NCI-H1105 (cell line): ENCODE measurements at places on chromosomes 11 and 22.

DNA sequence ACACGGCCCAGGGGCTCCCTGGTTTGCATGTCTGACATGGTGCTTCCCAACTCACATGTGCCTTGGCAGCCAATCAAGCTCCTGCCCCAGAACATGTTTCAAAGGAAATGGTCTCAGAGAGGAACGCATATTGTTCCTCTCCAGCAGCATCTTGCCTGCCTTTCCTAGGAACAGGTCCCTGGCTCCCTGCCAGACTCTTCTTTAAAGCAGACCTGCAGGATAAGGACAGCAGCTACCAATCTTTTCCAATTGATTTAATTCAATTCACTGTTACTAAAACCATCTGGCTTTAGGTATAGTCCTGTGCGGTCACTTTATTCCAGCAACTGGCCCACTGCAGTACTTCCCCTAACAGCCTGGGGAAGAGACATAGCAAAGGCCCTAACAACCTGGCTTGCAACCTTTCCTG, 79.9 kb downstream of the AMBRA1 start:
- DNase-seq, result peak; percentile 89

DNA sequence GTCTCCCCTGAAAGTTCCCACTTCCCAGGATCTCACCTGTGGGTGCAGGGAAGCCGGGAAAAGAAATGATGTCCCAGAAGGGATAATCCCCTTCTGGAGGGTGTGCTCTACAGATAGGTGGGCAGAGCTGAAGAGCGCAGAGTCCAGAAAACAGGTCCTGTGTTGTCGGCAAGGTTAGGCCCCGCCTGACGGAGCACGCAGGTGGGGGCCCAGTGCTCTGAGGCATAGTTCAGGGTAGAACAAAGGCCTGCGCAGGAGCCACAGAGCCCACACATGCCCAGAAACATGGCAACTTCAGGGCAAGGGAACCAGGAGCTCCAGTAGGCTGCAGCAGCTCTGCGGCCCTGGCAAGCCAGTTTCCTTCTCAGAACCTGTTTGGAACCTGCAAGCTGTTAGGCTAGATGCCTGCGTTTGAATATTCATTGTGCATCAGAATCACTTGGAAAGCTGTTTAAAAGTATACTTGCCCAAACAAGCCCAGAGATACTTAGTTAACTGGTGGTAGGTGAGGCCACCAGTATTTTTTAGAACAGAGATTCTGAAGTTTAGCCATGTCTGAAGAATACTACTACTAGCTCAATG, 386.6 kb downstream of the BUD13 start:
- no peak for DNase-seq

DNA sequence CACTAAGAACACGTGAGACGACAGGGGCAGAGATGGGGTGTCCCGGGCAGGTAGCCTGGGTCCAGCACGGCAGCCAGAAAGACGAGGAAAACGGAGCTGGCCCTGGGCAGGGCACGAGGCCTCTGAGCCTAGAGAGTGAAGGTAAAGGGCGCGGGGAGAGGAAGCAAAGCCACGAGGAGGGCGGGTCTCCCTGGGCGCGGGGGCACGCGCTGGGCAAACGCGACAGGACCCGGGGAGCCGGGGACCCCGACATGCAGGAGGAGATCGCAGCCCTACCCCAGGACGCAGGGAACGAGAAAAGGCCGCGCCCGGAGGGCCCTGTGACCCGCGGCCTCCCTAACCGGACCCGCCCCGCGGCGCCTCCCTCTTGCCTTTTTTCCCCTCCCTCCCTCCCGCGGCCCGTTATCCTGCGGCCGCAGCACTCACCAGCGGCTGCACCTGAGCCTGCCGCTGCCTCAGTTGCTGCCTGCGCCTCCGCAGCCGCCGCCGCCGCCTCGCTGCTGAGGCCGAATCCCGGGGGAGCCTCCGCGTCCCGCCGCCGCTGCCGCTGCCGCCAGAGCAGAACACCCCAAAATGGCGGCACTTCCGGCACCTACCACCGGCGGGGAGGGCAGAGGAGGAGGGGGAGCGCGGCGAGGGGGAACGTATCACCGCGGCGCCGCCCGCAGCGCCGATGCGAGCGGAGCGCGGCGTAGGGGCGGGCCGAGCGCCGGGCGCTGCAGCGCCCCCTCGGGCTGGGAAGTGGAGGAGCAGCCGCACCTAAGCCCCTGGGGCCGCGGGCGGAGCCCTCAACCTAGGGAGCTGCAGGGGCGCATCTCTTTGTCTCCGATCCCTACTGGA, at the start of gene CELF1:
CELF1 (minus strand) TSS at position 567 of the 840 bp plus-strand sequence. CDS start 53,609 bp downstream, outside the sequence.
- peak; percentile 96 for DNase-seq

DNA sequence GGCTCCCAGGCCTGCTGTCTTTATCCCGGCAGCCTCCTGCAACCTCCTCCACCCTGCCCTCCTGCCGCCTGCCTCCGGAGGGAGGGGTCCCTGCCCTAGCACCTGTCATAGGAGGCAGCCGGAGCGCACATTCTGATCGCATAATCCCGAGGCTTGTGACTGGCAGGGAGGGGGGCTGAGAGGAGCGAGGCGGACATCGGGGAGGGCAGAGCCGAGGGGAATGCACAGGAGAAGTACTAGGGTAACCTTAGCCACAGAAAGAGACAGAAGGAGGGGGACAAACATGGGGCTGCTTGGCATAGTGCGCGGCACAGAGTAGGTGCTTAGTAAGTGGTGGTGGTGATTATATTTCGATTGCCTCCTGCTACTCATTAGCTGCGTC, 9.2 kb upstream of the ALX4 start:
- DNase-seq, result no peak

DNA sequence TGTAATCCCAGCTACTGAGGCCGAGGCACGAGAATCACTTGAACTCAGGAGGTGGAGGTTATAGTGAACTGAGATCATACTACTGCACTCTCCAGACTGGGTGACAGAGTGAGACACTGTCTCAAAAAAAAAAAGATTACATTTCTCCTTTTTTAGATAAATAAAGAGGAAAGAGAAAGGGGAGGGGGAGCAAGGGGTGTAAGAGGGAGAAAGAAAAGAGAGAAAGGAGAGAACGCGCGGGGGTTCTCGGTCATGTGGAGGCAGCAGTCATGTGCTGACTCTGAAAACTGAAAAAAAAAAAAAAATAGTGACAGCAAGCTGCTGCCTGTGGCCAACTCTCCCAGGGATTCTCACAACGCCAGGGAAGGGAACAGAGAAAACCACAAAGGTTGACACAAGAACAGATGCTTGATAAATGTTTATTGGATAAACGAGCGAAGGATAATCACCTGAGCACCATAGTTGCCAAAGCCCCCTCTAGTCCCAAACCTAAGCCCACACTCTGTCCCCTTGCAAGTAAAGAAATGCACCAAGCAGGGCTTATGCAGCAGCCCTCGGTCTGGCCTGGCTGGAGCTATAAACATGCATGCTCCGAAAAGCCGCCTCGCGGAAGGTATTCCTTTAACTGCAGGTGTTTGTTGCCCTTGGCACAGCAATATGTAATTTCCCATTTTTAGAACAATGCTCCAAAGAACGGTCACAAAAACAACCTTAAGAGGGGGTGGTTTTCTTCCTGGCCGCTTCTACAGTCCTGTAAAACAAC, 14.5 kb downstream of the SCGB1A1 start:
- DNase-seq, result no peak

DNA sequence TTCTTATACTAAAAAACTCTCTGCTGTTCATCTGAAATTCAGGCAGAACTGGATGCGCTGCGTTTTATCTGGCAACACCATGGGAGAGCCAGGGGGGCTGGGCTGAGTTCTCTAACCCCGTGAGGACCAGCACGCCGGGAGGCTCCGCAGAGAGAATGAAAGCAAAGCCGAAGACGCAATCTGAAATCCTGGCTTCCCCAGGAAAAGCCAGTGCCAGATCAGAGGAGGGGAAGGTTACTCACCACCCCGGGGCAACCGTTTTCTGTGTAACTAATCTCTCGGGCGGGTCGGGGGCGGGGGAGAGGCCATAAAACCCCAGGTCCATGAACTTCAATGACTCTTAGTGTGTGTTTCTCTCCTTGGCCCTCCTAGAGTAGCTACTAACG, 99.4 kb downstream of the SHANK2 start:
- DNase-seq, result no peak
